ENCODE measurements at places on chromosomes 2 and 18.

DNA sequence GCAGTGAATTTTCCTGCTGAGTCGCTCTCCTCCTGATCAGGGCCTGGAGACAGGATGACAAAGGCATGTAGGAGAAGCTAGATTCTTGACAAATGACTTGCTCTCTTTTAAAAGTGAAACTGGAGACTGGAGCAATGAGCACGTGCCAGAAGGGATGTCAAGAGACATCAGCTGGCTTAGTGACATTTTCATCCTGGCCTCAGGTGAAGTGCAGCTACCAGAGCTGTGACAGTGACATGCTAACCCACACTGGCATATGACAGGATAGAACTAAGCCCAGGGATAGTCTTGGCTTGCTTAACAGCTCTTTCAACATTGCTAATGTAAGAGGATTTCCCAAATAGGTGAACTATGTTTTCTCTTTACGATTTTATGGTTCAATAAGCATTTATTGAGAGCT, 757.5 kb upstream of the DDX18 start:
- no peaks in the 10 kb centered on the region for H3K36me3 ChIP-seq
- DNase-seq, result no peak
- no peak overlapping the region for H3K27ac ChIP-seq
- H3K4me1 ChIP-seq, result no peaks in the 10 kb centered on the region

- no peak overlapping the region for H3K4me3 ChIP-seq
- no peaks in the 10 kb centered on the region for H3K27me3 ChIP-seq
- peak overlapping the region; percentile 20 for H3K27ac ChIP-seq
- DNase-seq, result no peak
- H3K4me1 ChIP-seq, result peaks cover 39% of the 10 kb centered on the region
- peaks cover 20% of the 10 kb centered on the region for H3K36me3 ChIP-seq
Measured at GRCh38 chr2:113240150-113240914, 38.4 kb downstream of the PAX8 start.

GRCh38 chr2:186384226-186384625, 101.8 kb upstream of the ZC3H15 start:
- no peak overlapping the region for H3K4me3 ChIP-seq
- H3K27me3 ChIP-seq, result no peaks in the 10 kb centered on the region
- no peak overlapping the region for H3K27ac ChIP-seq
- no peaks in the 10 kb centered on the region for H3K4me1 ChIP-seq
- H3K36me3 ChIP-seq, result peaks cover 3% of the 10 kb centered on the region

DNA sequence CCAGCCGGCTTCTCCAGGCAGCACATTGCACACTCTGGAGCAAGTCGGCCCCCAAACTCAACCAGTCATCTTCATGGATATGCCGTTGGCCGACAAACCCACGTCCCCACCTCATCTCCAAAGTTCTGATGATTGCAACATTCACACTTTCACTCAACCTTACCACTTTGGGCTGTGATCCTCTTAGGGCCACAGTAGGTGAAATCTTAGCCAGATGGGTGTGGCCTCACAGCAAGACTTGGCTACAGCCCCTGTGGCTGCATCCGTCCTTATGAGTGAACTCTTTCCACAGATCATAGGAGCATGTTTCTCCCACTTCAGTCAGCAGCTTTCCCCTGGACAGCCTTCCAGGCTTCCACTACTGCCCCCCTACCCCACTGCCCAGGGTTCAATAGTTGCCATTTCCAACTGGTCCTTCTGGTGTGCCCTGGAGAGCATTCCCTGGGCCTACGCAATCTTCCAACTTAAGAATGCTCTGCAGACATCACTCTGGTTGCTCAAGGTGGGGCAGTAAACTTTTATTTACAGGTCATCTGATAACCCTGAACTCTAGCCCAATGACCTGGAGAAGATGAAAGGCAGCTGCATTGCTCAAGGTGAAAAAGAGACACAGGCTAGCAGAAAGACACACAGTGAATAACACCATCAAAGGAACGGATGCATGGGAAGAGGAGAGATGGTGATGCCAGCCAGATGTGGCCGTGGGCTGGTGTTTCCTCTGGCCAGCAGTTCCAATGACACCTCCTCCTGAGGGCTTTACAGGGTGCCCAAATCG, 34.5 kb downstream of the ARL4C start:
- H3K27me3 ChIP-seq, result no peaks in the 10 kb centered on the region
- peak overlapping the region; percentile 62 for H3K27ac ChIP-seq
- peaks cover 63% of the 10 kb centered on the region for H3K4me1 ChIP-seq
- no peak for DNase-seq
- peaks cover 16% of the 10 kb centered on the region for H3K36me3 ChIP-seq
- no peak overlapping the region for H3K4me3 ChIP-seq

- peaks cover 18% of the 10 kb centered on the region for H3K27me3 ChIP-seq
- H3K4me3 ChIP-seq, result no peak overlapping the region
- no peaks in the 10 kb centered on the region for H3K36me3 ChIP-seq
- no peak for DNase-seq
- H3K4me1 ChIP-seq, result peaks cover 8% of the 10 kb centered on the region
Measured at GRCh38 chr18:76410660-76411417, 84.2 kb downstream of the ZNF516 start.

GRCh38 chr2:12716032-12716281, 779 bp upstream of the TRIB2 start:
- peaks cover 12% of the 10 kb centered on the region for H3K27me3 ChIP-seq
- peak; percentile 87 for DNase-seq
- H3K27ac ChIP-seq, result peak overlapping the region; percentile 88
- peaks cover 2% of the 10 kb centered on the region for H3K36me3 ChIP-seq
- peaks cover 34% of the 10 kb centered on the region for H3K4me1 ChIP-seq

DNA sequence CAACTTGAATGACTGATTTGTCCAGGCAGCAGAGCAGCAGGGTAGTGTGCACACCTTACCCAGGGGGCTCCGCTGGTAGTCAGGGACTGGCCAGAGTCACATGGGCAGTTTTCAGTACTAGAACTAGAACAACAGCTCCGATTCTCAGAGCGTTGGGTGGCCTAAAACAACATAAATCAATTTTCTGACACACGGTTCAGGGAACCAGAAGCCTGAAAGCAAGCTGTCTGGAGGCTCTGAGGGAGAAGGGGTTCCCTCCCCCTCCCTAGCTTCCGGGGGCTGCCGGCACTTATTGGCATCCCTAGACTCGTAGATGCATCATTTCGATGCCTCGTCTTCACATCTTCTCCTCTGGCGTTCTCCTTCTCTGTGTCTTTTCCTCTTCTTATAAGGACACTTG, 13.4 kb upstream of the ITGB6 start:
- no peak overlapping the region for H3K4me3 ChIP-seq
- H3K27me3 ChIP-seq, result peaks cover 42% of the 10 kb centered on the region
- H3K4me1 ChIP-seq, result peaks cover 14% of the 10 kb centered on the region
- DNase-seq, result no peak
- H3K36me3 ChIP-seq, result peaks cover 4% of the 10 kb centered on the region

GRCh38 chr18:22846088-22846683, 86.9 kb upstream of the RBBP8 start:
- DNase-seq, result no peak
- no peak overlapping the region for H3K4me3 ChIP-seq
- no peaks in the 10 kb centered on the region for H3K36me3 ChIP-seq
- H3K4me1 ChIP-seq, result peaks cover 3% of the 10 kb centered on the region
- H3K27me3 ChIP-seq, result peaks cover 39% of the 10 kb centered on the region

DNA sequence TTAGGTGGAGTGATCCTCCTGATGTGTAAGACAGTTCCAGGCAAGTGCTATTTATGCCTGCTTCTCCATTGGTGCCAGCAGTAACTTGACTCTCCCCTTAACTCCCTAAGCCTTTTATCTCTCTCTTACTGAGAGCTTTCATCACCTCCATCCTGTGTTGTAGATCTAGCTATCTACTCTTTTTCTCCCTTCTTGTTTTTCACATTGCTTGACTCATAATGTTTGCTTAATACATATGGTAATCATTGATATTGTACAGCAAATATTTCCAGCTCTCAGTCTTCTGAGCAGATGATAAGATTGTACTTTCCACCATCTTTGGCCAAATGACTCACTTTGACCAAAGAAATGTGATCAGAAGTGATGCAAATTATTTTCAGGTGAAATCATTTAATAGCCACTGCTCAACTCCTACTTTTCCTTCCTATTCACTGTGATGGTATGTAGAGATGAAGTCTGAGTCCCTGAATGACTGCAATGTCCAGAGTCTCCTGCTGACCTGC, 165.0 kb downstream of the PLCL1 start:
- DNase-seq, result no peak
- no peak overlapping the region for H3K27ac ChIP-seq
- no peak overlapping the region for H3K4me3 ChIP-seq
- no peaks in the 10 kb centered on the region for H3K27me3 ChIP-seq
- peaks cover 1% of the 10 kb centered on the region for H3K36me3 ChIP-seq

DNA sequence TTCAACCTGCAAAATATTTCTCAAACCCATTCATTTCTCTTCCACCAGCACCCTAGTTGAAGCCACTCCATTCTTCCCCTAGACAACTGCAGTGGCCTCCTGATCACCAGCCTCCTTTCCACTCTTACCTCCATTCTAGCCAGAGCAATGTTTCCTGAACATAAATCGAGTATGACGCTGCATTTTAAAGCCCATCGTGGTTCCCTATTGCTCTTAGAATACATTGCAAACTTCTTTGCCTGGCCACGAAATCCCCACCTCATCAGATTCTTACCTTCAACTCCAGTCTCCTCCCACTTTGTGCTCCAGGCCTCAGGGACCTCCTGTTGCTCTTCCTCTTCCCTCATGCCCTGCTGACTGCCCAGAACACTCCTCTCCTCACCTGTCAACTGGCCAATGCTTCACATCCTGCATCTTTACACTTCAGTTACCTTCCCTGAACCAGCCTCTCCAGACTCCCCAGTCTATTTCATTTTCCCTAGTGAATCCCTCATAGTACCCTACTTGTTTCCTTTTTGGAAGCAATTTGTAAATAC, 176.5 kb upstream of the CTAGE1 start:
- peaks cover 9% of the 10 kb centered on the region for H3K27me3 ChIP-seq
- H3K36me3 ChIP-seq, result no peaks in the 10 kb centered on the region
- no peak overlapping the region for H3K4me3 ChIP-seq
- no peak overlapping the region for H3K27ac ChIP-seq

- no peaks in the 10 kb centered on the region for H3K36me3 ChIP-seq
Measured at GRCh38 chr18:57853133-57853532, 50.0 kb upstream of the ATP8B1 start.

DNA sequence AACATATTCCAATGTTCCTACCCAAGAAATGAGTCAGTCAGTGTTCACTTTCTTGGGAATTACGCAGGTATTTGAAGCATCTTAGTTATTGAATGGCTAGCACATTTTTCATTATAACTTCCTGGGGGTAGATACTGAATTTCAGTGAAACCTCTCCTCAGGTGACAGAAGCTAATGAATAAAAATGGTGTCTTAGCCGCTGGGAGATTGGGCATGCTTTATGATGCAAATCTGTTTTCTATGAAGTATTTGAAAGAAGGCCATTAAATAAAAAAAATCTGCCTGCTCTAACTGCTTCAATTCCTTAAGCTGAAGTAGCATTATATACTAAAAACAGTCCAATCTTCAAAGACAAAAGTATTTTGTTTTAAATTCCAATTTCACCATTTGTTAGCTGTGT, 132.8 kb upstream of the CYRIA start:
- H3K4me1 ChIP-seq, result no peaks in the 10 kb centered on the region
- no peak for DNase-seq
- no peak overlapping the region for H3K4me3 ChIP-seq
- no peak overlapping the region for H3K27ac ChIP-seq
- H3K36me3 ChIP-seq, result no peaks in the 10 kb centered on the region
- no peaks in the 10 kb centered on the region for H3K27me3 ChIP-seq

DNA sequence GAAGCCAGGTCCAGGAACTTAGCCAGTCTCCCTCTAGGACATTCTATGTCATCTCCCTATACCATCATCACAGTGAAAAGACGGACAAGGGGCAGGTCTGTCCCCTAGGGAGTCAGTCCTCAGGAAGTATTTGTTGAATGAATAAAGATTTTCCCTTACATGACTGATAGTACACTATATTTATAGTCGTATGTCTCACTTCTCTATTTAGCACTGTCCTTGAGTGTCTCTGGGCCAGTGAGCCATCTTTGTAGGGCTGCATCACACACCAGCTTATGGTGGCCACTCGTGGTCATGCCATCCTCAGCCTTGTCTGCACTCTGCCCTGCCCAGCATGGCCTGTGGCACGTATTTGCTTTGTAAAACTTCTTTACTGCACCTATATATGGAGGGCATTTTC, 25.8 kb downstream of the PTPN18 start:
- DNase-seq, result no peak
- peaks cover 38% of the 10 kb centered on the region for H3K4me1 ChIP-seq
- H3K27me3 ChIP-seq, result no peaks in the 10 kb centered on the region

DNA sequence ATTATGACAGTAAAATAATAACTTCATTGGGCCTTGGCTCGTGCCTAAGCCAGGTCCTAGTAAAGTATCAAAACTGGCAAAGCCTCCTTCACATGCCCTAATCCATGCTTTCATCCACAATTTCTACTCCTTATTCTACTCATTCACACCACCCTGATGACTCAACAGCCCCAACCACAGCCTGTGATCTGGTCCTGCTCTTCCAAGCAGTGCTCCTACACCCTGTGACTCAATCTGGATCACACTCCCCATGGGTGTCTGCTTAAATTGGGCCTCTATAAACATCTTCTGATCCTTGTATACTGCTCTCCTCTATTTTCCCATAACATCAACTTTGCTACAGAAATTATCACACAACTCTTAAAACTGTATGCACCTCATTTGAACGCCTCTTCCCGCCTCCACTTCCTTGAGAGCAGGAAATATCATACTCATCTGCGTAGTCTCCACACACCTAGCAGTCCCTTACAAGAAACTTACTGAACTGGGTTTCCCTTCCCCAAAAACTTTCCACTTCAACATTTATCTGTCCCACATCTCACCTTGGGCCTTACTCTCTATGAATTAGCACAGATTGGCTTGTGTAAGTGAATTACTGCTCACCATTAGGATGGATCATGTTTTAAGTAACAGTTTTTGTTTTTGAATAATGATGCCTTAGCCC, 15.9 kb downstream of the GTF3C3 start:
- no peak for DNase-seq
- H3K36me3 ChIP-seq, result peaks cover 41% of the 10 kb centered on the region
- peak overlapping the region; percentile 52 for H3K27ac ChIP-seq
- no peaks in the 10 kb centered on the region for H3K27me3 ChIP-seq
- peaks cover 11% of the 10 kb centered on the region for H3K4me1 ChIP-seq

GRCh38 chr2:112187805-112188596, 49.8 kb downstream of the FBLN7 start:
- H3K4me1 ChIP-seq, result peaks cover 23% of the 10 kb centered on the region
- peak; percentile 84 for DNase-seq
- peak overlapping the region; percentile 36 for H3K4me3 ChIP-seq
- H3K27me3 ChIP-seq, result no peaks in the 10 kb centered on the region

DNA sequence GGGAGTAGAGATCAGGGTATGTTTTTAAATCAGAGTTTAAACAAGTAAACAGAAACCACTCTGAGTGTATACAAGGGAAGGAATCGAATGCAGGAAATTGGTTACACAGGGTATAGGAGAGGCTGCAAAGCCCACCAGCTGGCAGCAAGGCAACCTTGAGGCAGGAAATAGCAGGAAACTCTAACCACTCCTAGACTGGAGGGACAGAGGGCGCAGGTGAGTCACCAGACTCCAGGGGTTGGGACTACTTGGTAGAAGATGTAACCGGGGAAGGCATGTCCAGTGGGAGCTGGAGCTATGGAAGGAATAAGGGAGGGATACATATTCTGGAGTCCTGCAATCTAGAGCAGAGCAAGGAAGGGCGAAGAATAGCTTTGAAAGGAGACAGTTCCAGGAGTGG, 152.3 kb downstream of the MEIS1 start:
- H3K27me3 ChIP-seq, result peaks cover 5% of the 10 kb centered on the region
- no peaks in the 10 kb centered on the region for H3K36me3 ChIP-seq
- H3K4me3 ChIP-seq, result no peak overlapping the region
- no peak overlapping the region for H3K27ac ChIP-seq
- no peaks in the 10 kb centered on the region for H3K4me1 ChIP-seq
- DNase-seq, result no peak

- no peak overlapping the region for H3K27ac ChIP-seq
- no peaks in the 10 kb centered on the region for H3K27me3 ChIP-seq
- no peaks in the 10 kb centered on the region for H3K4me1 ChIP-seq
- no peak for DNase-seq
- no peak overlapping the region for H3K4me3 ChIP-seq
- no peaks in the 10 kb centered on the region for H3K36me3 ChIP-seq
Measured at GRCh38 chr2:139645617-139646016, 865.4 kb upstream of the NXPH2 start.

Measured in activated CD8-positive, alpha-beta memory T cell treated with anti-CD3 and anti-CD28 coated beads, Interleukin-2, amount 10 ng/mL, durations not matched to agents 7 days and 5 days (primary cell).